Stimulated activated CD8-positive, alpha-beta memory T cell treated with anti-CD3 and anti-CD28 coated beads, Interleukin-4, amount 100 ng/mL, for 4 hours (primary cell): ENCODE measurements at places on chromosomes 13 and 19.

- DNase-seq, result no peak
Observed at GRCh38 chr13:114079601-114080536, 52.6 kb downstream of the RASA3 start.

GRCh38 chr13:52851137-52851962 lies 2.9 kb upstream of the PCDH8 start:
- no peak for DNase-seq

DNA sequence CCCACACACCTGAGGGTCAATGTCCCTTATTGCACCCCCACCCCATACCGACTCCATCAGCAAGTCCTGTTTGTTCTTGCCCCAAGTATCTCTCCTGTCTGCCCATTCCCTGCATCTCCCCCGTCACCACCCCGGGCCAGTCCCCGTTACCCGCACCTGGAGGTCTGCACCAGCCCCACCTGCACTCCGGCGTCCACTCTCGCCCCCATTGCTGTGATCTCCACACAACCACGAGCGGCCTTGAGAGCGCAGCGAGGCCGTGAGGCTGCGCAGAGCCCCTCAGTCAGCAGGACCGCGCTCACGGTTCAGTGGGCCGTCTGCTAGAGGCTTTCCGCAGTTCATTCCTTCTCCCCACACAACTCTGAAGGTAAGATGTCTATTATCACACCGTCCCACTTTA lies 152.8 kb downstream of the KATNAL1 start:
- no peak for DNase-seq

DNA sequence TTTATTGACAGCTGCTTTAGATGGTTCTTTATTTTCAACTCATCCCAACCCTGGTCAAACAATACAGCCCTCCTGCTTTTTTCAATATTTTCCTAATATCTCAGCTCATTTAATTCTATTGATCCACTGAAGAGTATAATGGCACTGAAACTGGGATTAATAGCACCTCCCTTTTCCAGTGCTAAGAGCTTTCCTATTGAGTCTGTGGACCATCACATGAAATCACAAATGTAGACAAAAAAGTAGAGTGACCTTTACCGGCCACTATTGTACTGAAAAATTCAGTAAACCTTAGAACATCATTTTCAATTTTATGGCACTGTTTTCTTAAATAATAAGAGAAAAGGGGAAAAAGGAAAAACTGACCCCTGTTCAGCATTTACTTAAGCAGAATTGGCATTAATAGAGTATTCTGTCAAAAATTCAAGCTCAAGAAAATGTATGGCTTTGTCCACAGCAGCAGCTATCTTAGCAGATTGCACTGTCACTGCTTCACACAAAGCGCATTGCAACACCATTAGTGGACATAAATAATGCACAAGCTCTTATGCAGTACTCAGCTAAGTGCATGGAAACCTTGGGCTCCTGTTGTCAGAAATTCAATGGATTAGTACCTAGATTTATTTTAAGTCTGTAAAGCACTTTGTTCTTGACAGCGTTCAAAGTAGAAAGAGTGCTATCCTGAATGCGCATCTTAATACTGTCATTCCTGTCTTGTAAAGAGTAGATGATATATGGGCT lies 851.0 kb upstream of the KLHL1 start:
- DNase-seq, result no peak

GRCh38 chr13:78409172-78409571 lies 194.2 kb downstream of the POU4F1 start:
- DNase-seq, result no peak

DNA sequence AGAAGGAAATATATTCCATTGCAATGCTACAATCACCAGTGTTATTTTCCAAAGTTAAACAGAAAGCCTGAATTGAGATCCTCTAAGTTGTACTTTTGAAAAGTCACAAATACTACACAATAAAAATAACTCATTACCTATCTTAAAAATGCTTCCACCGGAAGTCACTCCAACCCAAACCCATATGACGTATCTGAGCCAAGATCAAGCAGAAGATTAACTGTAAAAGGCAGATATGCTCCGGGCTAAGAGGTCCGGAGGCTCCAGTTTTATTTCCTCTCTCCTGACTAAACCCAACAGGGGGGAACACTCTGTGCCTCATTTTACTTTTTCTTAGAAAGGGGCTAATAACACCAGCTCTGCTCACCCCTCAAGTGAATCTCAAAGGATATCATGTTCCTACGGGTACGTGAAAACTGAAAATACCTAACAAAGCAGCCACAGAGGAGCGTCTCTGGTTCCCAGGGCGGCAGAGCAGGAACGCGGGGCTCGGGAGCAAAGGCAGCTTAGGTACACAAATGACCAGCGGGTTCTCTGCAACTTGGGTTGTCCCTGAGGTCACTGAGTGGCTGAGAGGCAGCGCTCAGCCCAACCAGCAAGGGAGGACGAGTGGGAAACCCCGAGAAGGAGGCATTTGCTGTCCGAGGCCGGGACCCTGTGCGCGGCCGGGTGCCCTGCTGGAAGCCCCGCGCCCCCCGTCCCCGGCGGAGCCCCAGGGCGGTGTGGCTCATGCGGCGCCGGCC lies 750 bp downstream of the RAB20 start:
- DNase-seq, result no peak

DNA sequence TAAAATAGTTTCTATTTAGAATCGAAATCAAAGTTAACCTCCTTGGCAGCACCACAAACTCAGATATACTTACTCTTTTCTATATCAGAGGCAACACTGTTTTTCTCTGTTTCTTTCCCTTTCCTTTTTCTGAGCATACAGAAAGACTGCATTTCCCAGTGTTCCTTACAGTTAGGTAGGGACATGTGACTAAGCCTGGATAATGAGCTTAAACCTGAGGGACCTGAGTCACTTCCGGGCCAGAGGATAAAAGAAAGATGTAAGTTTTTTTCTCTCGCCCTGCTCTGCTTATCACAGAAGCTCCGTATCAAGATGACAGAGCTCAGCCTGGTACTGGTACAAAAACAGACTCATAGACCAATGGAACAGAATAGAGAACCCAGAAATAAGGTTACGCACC lies 531.9 kb downstream of the KLF12 start:
- DNase-seq, result no peak

DNA sequence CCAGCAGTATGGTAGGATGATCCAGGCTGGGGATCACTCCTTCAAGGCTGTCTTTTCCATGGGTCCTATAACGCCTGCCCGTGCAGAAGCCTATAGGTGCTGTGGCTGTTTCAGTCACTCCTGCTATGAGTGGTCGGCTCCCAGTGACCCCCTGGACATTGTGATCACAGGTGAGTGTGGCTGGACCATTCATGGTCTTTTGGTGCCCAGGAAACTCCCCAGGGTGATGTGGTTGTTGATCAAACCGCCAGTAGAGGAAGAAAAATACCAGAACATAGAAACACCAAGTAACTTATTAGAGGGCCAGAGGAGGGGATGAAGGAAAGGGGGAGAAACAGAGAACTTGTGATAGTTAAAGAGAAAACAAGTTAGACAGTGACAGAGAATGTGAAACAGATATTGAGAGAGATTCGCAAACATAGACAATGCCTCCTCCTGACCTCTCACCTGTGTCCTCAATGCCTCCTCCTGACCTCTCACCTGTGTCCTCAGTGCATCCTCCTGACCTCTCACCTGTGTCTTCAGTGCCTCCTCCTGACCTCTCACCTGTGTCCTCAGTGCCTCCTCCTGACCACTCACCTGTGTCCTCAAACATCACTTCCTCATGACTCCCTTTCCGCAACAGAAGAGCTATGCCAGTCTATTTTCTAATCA lies 19.4 kb downstream of the LAIR2 start:
- DNase-seq, result no peak

DNA sequence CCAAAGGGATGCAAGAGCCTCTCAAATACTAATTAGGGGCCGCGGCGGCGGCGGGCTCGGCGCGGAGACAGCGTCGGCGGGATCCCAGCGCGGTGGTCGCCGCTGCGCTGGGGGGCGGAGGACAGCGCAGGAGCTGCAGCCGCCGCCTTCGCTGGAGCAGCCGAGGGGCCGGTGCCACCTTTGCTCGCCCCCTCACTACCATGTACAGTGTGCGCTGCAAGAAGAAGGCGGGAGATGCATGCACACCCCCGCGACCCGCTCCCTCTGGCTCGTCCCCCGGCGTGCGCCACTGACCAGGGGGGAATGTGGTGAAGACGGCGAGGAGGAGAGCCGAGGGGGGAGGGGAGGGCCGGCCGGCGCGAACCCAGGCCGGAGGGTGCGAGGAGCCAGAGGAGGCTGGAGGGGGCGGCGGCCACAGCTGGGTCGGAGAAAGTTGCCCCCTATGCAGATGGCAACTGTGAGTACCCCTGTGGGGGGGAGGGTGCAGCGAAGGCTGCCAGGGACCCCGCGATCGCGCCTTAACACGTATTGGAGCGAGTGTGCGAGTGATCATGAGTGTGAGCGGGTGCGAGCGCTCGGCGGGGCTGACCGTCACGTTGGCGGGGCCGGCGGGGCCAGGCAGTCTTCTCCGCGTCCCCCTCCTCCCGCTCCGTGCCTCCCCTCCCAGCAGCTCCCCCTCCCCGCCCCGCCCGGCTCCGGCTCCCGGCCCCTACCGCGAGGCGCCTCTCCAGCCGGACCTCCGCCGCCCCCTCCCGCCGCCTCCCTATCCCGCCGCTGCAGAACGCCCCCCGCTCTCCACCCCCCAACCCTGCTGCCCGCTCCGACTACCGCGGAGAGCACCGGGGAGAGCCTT lies 808 bp downstream of the SLITRK5 start:
- no peak for DNase-seq

- DNase-seq, result no peak
Observed at GRCh38 chr13:89925107-89925506, 1422.4 kb upstream of the MIR17HG start.

DNA sequence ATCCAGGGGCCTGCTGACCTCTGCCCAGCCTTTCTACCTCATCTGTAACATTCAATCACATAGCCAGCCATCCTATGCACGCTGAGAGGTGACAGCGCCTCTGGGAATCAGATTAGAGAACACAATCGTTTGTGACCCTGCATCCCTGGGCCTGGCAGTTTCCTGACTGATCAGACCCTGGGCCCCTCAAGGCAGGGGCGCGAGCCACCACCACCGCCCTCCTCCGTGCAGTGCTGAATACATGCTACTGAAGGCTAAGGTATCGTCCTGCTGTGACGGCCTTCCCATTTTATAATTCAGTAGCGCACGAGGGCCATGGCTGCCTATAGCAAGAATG lies 1.3 kb downstream of the TMTC4 start:
- no peak for DNase-seq

GRCh38 chr13:44317752-44318151 lies 55.9 kb upstream of the SERP2 start:
- DNase-seq, result no peak

- no peak for DNase-seq
Observed at GRCh38 chr19:42352301-42353259, 27.1 kb downstream of the MEGF8 start.

DNA sequence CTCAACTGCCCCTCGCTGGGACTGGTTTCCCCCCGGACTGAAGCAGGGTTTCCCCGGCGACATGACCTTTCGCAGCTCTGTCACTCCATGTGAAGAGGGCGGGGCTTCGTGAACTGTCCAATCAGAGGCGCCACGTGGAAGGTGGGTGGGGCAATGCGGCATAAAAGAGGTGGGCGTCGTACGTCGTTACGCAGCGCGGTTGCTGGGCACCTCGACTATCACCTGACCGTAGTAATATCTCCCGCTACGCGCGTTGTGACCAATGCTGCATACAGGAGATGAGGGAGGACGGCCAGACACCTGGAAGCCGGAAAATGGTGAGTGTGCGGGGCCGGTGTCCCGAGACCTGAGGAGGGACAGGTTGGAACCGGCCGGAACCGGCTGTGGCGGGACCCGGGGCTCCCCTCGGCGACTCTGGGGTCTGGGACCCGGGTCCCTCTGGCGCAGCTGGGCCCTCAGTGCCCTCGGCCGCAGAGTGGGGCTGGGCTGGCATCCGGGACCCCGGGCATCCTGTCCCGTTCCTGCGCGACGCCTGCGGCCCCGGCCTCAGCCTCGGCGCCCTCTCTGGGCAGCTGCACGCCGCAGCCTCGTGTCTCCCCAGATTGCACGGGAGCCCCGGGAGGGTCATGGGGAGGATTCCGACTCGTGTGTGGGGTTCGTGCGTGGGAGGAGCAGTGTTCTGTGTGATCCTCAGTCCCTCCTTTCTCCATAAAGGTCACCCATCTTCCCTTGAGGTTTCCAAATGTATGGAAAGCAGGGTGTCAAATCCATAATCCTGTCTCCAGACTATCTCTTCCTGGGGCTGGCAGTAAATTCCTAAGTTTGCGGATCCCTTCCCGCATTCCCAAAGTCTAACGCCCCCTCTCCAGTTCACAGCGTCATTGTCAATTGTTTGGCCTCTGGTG lies 32.2 kb downstream of the ZNF136 start:
- peak; percentile 61 for DNase-seq

DNA sequence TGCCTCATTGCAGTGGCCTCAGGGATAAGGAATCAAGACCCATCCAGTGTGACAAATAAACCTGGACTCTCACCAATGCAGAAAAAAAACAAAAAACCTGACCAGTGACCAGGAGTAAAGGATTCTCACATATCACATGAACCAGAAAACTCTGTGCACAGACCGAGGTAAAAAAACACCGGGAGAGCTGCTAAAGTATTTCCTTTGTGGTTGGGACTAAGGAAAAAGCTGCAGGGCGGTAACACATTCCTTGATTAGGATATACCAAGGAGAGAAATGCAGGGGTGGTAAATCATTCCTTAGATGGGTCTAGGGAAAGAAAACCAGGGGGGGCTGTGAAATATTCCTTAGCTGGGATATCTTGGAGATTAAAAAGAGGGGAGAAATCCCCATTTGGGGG lies 64.8 kb upstream of the ZNF85 start:
- DNase-seq, result no peak

DNA sequence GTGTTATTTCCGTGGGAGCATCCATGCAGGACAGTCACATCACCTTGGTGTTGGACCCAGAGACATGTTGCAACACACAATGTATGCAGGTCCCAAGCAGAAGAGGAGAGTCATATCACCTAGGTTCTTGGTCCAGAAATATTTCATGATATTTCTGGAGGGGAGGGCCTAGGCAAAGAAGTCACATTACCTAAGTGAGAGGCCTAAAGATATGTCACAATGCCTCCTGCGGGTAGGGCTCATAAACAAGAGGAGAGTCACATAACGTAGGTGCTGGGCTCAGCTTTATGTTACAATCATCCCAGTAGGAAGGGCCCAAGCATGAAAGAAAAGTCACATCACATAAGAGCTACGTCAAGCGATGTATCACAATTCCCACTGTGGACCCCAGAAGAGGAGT lies 10.8 kb upstream of the ZNF724 start:
- DNase-seq, result no peak

DNA sequence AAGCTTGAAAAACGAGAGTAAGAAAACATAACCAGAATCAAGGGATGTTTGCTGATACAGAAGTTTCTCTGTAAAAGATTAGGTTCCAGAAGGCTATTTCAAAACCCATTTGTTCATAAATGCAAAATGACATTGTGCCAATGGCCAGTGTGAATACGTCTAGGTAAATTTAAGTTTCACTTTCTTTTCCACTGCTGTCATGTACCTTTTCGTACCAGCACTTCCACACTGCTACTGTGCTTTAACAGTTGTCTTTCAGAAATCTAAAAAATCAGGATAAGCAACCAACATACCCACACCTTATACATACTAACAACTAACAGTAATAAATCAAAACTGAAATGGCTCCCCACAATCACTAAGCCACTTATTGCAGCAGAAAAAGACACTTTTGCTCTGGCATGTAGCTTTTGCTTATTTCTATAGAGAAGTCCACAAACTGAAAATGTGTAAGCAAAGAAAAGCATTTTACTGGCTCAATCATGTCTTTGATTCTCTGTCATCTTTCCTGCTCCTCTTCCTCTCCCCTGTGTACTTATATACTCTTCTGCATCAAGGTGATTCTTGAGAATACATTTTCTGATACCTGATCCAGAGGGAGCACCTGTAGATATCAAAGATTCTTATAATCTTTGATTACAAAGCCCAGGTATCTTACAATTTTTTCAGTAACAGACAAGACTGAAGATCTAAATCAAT lies 34.3 kb downstream of the ELF1 start:
- no peak for DNase-seq

GRCh38 chr19:35045667-35046300 lies 4.3 kb downstream of the HPN start:
- no peak for DNase-seq
